DMS153 (cell line): ENCODE measurements at places on chromosomes 11 and 22.
A peak's percentile ranks its signal among the peaks of the same experiment; 100 is the strongest.

DNA sequence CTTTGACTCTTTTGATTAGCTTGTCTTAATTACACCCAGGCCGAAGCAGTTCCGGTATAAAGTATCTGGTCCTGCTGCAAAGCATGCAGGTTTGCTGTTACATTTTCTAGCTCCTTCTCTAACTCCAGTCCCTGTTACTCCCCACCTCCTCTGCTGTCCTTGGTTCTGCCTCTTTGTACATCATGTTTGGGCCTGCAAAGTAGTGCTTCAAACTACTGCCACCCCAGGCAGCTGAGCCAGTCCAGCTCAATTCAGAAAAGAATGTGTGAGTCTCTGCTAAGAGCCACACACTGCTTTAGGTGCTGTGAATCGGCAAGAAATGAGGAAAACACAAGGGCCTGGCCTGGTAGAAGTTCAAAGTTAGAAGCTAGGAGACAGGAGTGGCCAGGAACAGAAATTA lies 136.0 kb downstream of the SERGEF start:
- DNase-seq, result no peak

DNA sequence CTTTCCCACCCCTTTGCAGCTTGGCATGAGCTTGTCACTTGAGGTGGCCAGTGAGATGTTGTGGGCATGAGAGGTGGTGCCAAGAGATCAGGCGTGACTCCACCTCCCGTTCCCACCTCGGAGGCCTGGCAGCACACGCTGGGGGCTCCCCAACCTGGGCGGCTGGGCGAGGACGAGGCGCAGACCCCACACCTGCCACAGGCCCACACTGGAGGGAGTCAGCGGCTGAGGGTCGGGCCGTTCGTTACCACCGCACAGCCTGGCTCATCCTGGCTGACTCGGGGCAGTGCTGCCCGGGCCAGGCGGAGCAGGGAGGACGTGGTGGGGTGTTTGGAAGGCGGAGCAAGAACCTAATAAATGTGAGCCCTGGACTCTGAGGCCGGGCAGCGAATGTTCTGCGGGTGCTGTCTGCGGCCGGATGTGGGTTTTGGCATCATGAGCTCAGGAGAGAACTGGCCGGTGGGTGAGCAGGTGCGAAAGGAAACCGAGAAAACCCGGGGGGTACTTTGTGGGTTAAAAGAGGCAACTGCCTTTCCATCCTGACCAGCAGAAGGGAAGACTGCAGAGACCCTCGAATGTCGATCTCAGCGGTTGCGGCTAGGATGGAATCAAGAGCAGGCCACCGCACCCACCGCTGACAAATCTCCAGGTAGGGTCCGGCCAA lies 10.2 kb upstream of the IFITM3 start:
- no peak for DNase-seq

GRCh38 chr11:125603207-125603606 lies 10.6 kb downstream of the STT3A start:
- no peak for DNase-seq

GRCh38 chr11:118170882-118171268 lies 5.6 kb downstream of the SCN2B start:
- no peak for DNase-seq

- DNase-seq, result no peak
Measured at GRCh38 chr11:67432655-67433349, 4.5 kb downstream of the RPS6KB2 start.

- DNase-seq, result peak; percentile 38
Measured at GRCh38 chr11:27218421-27219038, 144.5 kb downstream of the CCDC34 start.
